ENCODE measurements at places on chromosomes 12 and 14.

- DNase-seq: no peak
Observed at GRCh38 chr12:63440048-63440447, 228.2 kb downstream of the DPY19L2 start.

- no peak for DNase-seq
Observed at GRCh38 chr12:10027721-10028120, 2.8 kb upstream of the CLEC9A start.

DNA sequence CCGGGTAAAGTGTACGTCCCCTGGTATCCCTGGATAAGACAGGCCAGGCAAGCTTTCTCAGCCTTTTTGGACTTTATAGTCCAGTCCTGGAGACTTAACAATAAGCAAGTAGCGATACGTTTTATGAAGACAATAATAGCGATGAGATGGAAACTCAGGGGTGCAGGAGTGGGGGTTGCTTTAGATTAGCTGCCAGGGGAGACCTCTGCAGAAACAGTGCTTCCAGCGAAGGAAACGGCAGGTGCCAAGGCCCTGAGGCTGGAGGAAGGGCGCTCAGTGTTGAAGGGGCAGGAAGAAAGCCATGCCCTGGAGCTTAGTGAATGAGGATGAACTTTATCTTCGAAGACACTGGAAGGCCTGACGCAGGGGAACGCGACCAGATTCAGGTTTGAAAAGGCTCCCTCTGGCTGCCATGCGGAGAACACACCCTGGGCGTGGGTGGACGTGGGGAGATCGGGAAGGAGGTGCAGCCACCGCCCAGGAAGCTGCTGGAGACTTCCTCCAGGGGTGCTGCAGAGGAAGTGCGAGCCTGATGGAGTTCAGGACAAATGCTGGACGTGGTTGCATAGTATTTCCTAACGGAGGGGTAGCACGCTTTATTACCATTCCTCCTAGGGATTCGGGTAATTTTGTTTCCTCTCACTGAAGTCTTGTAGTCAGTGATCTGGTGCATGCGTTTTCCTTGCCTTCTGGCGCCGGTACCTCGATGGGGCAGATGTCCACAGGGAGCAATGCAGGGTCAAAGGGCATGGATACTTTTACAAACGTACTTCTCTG lies 26.1 kb upstream of the UBC start:
- peak; percentile 94 for DNase-seq

- DNase-seq: no peak
Observed at GRCh38 chr12:54363047-54363446, 1.2 kb downstream of the GPR84 start.

GRCh38 chr12:2575245-2575644 lies 219.5 kb upstream of the FKBP4 start:
- DNase-seq: no peak

DNA sequence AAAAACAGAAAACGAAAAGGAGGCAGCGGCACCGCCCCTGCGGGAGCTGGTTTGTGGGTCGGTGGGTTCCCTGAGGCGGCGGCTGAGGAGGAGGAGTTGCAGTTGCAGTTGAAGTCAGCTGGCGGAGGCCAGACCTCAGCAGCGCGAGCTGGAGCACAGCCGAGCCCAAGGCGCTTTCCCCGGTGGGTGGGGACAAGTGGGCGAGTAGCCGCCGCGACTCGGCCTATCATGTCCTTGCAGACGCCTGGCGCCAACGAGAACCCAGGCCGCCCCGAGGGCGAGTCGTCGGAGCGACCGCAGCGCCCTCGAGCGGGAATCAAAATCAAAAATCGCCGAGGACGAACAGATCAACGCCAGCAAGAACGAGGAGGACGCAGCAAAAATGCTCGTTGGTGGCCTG lies 12.7 kb upstream of the CLEC1A start:
- DNase-seq: no peak

DNA sequence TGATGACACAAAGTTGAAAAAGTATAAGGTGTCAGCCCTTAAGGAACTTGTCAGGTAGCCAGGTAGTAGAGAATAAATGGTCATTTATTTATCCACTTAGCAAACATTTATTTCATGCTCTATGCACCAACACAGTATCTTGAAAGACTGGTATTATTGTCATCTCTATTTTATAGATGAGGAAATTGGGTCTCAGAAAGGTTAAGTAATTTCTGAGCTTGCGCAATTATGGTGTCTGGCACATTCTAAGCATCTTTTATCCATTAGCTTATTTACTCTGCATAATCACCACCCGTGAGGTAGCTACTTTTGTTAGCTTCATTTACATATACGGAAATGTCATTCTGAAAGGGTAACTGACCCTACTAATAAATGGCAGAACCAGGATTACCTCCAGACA lies 2.5 kb upstream of the UTP20 start:
- DNase-seq: no peak

- no peak for DNase-seq
Observed at GRCh38 chr12:124171231-124171979, 123.5 kb upstream of the RFLNA start.

DNA sequence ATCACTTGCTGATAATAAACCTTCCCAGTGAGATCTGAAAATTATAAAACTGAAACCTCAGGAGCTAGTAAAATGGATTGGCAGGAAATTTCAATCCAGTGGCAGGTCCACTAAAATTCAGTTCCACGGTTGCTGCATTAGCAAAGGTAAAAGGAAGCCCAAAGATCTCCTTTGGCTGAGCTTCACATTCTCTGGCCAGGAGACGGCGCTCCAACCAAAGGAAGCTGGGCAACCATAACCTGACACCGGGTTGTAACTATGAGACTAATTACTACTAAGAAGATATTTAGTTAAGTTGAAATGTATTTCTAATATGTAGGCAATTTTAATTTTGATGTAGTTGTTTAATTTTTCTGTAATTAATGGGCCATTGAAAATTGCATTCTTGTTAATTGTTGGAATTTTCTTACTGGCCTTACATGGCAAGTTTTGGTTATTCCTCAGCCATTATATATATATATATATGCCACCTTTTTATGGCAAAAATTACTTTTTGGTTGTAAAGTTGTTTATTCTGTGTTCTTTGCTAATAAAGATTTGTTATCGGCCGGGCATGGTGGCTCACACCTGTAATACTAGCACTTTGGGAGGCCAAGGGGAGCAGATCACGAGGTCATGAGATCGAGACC lies 17.0 kb downstream of the OR8S1 start:
- no peak for DNase-seq

DNA sequence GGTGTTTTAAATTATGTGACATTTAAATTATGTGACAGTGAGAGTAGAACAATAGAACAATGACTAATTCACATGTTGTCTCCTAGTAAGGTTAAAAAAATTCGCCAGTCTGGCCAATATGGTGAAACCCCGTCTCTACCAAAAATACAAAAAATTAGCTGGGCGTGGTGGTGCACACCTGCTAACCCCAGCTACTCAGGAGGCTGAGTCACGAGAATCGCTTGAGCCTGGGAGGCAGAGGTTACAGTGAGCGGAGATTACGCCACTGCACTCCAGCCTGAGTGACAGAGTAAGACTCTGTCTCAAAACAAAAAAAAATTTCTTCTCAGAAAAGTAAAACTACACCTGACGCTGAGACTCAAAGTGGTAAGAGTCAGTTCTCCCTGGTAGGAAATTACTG lies 2.7 kb downstream of the CS start:
- DNase-seq: no peak

DNA sequence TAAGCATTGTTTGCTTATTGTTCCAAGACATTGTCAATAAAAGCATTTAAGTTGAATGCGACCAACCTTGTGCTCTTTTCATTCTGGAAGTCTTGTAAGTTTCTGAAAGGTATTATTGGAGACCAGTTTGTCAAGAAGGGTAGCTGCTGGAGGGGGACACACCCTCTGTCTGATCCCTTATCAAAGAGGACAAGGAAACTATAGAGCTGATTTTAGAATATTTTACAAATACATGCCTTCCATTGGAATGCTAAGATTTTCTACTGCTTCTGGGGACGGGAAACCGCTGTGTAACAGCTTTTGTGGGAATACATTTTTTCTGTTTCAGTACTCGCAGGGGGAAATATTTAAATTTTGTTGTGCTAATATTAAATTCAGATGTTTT lies 3.5 kb downstream of the FOS start:
- no peak for DNase-seq

DNA sequence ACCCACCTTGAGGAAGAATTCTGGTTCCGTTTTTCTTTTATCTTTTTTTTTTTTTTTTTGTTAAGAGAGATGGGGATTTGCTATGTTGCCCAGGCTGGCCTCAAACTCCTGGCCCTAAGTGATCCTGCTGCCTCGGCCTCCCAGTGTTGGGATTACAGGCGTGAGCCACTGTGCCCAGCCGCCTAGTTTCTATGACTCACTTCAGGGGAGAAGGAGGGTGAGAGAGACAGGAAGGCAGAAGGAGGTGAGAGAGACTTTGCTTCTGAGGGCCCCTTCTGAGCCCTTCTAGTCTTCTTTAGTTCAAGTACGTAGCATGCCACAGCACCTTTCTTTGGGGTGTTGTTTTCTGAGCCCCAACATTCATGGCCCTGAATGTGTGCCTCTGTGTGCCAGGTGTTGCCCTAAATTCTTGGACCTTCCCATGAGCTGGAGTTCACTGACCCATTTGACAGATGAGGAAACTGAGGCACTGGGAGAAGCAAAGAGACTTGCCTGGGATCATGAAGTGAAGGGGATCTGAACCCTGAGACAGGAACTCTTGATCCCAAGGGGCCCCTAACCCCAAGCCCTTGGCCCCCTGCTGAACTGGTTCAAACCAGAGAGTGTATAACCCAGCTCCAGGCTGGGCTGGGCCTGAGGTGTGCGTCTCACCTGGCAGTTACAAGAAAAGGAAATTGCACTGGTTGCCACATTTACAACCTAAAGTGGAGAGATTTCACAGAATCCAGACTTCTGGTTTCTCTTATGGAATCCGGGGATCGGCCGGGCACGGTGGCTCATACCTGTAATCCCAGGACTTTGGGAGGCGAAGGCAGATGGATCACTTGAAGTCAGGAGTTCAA lies 20.8 kb downstream of the SH2B3 start:
- DNase-seq: no peak

GRCh38 chr12:86261142-86261541 lies 5.0 kb upstream of the MGAT4C start:
- no peak for DNase-seq

- no peak for DNase-seq
Observed at GRCh38 chr14:36344211-36344610, 23.8 kb upstream of the MBIP start.

DNA sequence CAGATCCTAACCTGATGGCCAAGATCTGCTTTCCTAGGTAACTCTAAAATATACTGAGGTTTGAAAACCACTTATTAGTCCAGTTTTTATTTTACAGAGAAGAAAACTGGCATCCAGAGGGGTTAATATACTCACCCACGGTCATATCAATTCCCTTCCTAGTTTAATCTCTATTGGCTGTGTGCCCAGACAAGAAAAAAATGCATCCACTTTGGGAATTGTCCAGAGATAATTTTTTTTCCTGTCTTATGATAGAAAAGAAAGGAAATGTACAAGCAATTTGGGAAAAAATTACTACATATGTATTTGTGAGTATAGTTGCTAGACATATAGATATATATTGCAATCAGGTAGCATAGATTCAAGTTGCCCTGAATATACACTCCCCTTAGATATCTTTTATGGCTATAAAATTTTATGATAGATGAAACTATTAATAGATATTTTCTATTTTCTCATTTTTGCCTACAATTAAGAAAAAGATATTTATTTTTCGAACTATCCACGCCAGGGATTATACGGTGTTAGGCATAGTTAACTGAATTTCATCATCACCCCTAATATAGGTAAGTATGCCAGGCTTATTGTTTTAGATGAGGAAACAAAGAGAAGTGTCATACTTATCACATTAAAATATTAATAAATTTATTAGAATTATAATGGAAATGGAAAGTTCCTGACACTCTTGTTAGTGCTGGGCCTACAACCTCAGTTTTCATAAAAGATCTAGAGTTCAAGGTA lies 100.5 kb upstream of the SLC38A2 start:
- no peak for DNase-seq

GRCh38 chr12:51836827-51837173 lies 11.7 kb downstream of the FIGNL2 start:
- no peak for DNase-seq

- DNase-seq: no peak
Observed at GRCh38 chr12:38120438-38120837, 196.1 kb upstream of the ALG10B start.

DNA sequence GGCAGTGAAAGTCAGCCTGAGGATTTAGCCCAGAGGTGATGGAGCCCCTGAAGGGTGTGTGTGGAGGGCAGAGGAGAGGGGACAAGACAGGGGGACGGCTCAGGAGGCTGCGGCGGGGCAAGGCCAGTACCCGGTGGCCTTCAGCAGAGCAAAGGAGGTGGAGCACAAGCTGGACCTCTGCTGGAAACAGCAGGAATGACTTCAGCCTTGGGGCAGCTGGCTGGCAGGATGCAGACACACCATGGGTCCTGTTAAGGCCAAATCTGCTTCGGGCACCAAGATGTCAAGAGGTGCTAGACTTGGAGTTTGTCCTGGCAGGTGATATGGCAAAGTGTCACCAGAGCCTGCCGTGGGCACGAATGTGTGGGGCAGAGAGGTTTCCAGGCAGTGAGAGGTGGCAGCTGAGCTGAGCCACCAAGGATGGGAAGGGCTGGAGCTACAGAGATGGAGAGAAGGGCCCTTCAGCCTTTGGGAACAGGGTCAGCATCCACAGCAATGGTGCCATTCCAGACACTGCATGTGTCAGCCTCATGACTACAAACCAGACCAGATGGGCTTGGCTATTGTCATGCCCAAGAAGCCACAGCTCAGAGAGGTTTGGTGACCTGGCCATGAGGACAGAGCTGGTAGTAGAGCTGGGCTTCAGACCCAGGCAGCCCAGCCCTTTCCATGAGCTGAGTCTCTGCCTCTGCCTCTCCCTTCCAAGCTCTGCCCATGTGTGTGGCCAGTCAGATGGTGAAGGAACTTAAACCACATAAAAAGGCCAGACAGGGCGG lies 91.9 kb downstream of the LGMN start:
- no peak for DNase-seq

DNA sequence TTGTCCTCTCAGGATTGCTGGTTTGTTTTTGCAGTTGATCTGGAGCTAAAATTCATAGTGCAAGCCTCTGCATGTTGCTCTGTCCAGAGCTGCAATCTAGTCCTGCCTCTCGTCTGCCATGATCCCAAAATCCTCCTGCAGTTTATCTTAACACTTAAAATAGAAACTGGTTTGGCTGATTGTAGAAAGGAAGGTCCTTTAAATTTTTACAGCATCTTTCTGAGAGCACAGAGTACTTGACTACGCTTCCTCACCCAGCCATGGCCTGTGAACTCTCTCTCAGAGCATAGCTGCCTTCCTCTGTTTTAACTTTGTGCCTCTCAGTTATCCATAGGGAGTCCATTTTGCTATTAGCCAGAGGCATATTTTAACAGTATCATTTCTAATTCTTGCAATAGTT lies 877.1 kb downstream of the C12orf50 start:
- no peak for DNase-seq

Data from coronary artery (tissue), 2 donors.